ENCODE measurements at places on chromosomes 2 and 18. TPM values are rescaled to one million over a fixed set of nuclear protein-coding genes. Genes with fewer than 3 reads are reported as not detected.

- no peaks in the 10 kb centered on the region for H3K36me3 ChIP-seq
- no peak overlapping the region for H3K4me3 ChIP-seq
- H3K27ac ChIP-seq: no peak overlapping the region
- DNase-seq: no peak
- no peaks in the 10 kb centered on the region for H3K27me3 ChIP-seq
Observed at GRCh38 chr2:175854129-175854528, 147.9 kb downstream of the LNPK start.

GRCh38 chr2:127261804-127262406, 32.0 kb downstream of the ERCC3 start:
- H3K4me3 ChIP-seq: no peak overlapping the region
- H3K27ac ChIP-seq: no peak overlapping the region
- H3K36me3 ChIP-seq: peaks cover 29% of the 10 kb centered on the region
- DNase-seq: no peak

Gene MRPS9
- 45.2 TPM for total RNA-seq

DNA sequence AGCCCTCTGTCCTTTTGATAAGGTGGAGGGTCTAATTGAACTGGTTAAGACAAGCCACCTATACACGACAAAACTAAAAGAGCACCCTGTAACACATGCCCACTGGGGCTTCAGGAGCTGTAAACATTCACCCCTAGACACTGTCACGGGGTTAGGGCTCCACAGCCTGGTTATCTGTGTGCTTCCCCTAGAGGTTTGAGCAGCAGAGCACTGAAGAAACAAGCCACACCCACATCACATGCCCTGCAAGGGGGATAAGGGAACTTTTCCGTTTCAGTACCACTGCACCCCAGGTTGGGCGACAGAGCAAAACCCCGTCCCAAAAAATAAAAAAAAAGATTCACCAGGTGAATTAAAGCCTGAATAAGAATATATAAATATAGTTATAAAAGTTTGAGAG, 913.7 kb upstream of the ACVR2A start:
- H3K27me3 ChIP-seq: no peaks in the 10 kb centered on the region
- H3K4me3 ChIP-seq: no peak overlapping the region
- H3K4me1 ChIP-seq: peaks cover 6% of the 10 kb centered on the region
- no peak overlapping the region for H3K27ac ChIP-seq
- H3K36me3 ChIP-seq: peaks cover 3% of the 10 kb centered on the region

DNA sequence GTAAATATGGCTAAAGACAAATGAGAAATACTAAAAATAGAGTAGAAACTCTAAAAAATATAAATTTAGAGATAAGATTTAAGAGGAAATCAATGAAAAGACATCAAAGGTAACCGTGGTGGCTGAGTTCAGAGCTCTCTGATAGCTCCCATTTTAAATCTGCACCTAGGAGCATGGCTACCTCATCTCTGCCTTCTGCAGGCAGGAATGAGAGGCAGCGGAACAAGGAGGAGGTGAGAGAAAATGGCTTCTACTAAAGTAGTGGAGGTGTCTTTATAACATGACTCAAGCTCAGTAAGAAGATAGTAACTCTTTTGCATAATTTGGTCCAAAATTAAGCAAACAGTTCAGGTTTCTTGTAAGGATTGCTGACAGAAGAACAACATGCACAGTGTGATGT, 758.7 kb upstream of the FSHR start:
- H3K36me3 ChIP-seq: no peaks in the 10 kb centered on the region
- no peak for DNase-seq
- no peak overlapping the region for H3K27ac ChIP-seq
- no peak overlapping the region for H3K4me3 ChIP-seq
- no peaks in the 10 kb centered on the region for H3K27me3 ChIP-seq

Measured in neural crest cell (in vitro differentiated cells).